Eye (tissue), 1 donor: ENCODE measurements at places on chromosomes 3 and 15.

DNA sequence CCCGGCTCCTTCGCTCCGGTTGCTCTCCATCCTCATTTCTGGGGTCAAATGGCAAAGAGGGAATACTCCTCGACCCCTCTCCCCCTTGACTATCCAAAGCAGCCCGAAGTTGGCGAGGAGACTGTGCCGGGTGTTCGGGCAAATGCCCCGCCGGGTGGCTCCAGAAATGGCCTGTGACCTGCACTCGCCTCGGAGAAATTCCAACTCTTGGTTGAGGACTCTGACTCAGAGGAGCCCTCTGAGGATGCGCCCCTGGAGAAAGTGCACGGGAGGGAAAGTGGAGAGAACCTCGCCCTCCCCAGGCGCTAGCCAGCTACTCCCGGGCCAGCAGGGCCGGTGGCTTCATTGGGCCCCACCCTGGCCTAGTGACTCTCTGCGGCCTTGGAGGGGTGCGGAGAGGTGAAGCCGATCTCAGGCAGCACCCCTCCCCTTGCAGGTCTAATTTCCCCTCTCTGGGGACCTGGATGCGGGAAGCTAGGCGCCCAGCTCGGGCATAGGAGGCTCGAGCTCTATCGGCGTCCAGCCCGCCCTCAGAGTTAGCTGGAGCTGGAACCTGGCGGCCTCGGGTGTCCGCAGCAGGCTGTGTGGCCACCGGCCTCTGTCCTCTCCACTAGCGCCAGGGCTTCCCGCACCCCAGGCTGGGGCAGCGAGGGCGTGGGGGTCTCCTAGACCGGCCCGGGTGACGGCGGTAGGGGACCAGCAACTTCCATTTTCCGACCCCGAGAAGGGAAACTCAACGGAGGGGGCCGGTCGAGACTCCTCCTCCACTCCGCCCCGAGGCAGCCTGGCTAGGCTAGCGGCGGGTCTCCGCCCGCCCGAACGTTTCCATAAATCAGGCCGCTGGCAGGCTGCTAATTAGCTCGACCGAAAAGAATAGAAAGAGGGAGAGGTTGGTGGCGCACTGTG, 29.4 kb downstream of the NR2F2 start:
- DNase-seq, result peak; percentile 82

DNA sequence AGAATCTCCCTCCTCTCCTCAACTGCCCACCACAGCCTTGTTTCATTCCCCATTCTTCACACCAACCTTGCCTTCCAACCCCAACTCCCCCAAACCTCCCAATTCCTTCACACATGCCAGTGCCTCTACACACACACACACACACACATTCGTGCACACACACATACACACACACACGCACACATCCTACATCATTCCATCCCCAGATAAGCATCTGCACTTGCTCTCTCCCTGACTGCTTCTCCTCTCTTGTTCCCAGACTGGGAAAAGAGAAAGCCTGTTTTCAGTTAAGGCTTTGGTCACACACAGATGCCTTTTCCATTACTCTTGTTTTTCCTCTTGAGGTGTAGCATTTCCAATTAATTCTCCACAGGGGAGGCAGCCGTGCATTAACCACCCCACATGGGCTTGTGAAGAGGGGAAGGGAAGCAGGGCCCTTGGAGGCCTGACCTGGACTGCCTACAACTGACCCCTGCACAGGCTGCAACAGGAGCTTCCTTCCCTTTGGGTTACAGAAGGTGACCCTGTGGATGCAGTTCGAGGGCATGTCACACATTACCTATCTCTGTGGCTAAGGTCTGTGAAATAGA, 32.0 kb upstream of the BOC start:
- no peak for DNase-seq

- DNase-seq, result no peak
Observed at GRCh38 chr15:79179108-79179561, 88.6 kb upstream of the RASGRF1 start.

DNA sequence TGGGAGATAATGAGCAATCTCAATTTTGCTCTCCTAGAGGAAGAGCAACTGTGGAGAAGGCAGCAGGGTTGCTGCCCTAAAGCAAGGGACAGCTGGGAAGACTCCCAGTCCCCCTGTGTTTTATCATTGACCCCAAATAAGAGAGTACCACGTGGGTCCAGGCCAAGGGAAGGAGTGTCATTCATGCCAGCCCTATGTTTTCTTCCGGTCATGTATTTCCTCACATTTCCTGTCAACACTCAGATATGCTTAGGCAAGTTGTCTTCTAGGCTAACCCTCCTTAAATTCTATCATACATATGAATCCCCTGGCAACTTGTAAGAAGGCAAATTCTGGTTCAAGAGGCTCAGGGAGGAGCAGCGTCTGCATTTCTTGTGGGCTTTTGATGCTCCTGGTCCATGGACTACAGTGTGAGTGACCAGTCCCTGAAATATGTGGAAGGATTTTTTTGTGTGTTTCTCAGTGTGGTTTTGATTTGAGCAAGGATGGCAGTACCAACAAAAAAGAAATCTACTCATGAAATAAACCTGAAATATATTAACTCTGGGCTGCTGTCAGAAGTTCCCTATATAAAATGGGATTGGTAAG, 31.9 kb upstream of the RPP14 start:
- no peak for DNase-seq

- DNase-seq, result peak; percentile 24
Observed at GRCh38 chr3:158725348-158726011, 6.8 kb downstream of the RARRES1 start.

DNA sequence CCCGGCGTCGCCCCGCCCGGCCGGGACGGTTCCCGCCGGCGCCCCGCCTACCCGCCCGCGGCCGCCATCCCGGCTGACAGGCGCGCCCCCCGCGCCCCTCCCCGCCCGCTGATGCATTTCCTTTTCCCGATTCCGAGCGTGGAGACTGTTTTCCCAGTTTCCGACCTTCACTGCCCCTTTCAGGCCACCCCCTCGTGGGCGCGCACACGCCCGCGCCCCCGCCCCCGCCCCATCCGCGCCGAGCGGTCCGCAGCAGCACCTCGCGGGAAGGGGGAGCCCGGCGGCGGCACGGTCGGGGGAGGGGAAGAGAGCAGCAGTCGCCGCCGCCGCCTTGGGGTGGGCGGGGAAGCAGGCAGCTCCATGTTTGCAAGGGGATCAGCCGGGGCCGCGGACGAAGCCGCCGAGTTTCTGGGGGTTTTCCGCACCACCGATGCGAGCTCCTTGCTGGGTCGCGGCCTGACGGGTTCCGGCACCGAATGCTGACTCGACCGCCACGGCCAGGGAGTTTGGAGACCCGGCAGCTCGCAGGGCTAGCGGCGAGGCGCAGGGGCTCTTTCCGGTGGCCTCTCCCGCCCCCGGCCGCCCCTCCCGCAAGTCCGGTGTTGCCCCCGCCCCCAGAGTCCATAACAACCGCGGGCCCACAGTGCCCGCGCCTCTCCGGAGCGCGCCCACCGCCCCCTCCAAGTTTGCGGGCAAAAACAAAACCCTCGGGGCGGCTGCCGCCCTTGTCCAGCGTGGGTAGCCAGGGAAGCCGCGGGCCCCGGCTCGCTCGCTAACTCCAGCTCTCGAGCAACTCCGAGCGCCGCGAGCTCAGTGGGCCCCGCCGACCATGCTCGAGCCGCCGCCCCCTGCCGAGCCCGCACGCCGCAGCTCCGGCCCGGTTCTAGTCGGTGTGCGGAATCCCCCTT, 3.2 kb upstream of the SIN3A start:
- DNase-seq, result no peak

DNA sequence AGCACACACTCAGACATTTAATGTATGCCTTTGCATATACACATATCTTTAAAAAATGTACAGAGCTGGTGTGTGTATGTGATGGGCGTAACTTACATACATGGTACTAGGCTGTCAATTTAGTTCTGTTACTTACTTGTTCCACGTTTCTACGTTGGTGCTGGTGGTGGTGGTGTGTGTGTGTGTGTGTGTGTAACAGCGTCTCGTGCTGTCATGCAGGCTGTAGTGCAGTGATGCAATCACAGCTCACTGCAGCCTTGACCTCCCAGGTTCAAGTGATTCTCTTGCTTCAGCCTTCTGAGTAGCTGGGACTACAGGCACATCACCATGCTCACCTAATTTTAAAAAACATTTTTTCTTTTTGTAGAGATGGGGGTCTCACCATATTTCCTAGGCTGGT, 64.2 kb downstream of the ISG20 start:
- no peak for DNase-seq

DNA sequence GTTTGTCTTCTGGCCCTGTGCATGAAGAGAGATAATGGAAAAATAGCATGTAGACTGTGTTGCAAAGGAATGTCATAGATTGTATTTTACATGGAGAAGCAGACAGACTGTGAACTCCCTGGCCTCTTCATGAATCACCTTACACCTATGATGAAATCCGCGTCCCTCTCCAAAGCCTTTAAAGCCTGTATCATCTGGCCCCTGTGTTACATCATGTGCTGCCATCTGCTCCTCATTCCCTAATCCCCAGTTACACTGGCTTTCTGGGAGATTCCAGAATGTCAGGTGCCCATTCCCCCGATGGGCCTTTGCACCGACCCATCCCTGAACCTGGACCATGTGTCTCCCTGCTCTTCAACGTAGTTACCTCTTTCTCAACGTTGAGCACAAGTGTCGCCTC, 190.8 kb downstream of the ADAMTSL3 start:
- DNase-seq, result no peak

GRCh38 chr3:97347780-97348179, 416.8 kb upstream of the ARL6 start:
- no peak for DNase-seq

DNA sequence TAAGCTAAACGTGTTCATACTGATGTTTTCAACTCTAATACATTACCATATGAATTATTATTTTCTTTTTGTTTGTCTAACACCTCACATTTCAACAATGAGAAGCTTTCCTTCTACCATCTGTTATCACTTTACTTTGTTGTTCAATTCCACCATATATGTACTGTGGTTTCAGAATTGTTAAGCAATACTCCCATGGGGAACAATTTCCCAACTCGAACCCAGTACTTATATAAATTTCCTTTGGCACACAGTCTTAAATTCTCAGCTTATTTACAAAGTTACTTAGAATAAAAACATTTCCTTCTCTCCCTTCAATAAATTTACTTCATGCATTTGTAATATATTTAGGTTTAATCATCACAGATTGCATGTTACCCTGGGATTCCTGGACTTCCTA, 1764.4 kb downstream of the OTOL1 start:
- DNase-seq, result no peak

- DNase-seq, result peak; percentile 93
Observed at GRCh38 chr3:32384938-32385337, 6.7 kb upstream of the CMTM7 start.

- no peak for DNase-seq
Observed at GRCh38 chr3:87576752-87577151, 300.4 kb upstream of the POU1F1 start.

DNA sequence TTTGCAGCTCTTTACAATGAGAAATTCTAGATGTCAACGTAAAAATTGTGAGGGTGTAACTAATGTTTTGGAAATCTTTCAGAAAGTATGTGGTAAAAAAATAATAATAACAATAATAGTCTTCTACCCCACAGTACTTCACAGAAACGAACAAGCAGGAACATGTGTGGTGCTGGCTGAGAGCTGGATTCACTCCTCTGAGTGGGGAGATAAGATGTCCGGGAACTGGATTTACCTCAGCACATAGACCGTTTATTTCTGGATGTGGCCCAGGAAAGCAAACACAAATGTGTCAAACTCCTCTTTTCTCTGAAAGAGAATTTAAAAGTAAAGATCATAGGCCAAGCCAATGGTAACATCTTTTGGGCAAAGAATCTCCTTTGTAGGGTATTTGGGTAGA, 103.4 kb downstream of the SLC49A4 start:
- DNase-seq, result no peak

- DNase-seq, result no peak
Observed at GRCh38 chr3:126954141-126954842, 28.6 kb upstream of the PLXNA1 start.

DNA sequence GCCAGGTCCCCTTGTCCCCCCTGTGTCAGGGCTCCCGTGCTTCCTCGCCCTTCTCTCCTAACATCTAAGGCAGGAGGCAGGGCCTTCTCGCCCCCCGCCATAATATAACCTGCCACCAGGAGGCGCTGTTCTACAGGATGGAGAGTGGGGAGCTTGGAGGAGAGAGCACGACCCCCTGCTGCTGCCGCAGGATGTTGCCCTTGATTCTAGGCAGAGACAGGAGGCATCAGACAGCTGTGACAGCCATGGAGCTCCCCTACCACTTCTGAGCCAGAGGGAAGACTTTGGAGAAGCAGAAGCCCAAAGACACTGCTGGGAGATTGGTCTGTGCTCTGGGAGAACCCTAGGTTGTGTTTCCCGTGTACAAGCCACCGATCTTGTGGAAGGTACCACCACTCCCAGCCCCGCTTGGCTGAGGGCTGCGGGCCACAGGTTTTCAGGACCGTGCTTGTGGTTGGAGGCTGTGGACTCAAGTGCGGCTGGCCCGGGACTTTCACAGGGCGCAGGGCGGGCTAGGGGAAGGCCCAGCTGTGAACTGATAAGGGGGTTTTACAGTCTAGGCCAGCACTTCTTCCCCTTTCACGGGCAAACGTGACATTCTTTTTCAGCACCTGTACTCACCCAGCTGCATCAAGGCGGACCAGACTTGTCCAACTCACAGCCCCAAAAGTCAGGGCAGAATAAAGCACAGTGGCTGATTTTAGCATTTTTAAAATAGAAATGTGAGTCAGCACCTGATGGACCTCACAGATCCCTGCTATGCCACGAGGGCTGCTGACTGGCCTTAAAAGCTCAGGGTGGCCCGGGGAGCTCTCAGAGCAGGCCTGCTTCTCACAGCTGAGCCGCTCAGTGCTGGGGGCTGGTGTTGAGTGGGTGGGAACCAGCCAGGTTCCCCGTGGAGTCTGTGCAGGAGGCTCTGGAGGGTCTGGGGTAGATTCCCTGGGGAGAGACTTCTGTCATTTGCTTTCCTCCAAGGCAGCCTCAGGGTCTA, 2.6 kb upstream of the TIGIT start:
- DNase-seq, result peak; percentile 61

GRCh38 chr3:156802821-156803606, 23.1 kb upstream of the LEKR1 start:
- no peak for DNase-seq

- no peak for DNase-seq
Observed at GRCh38 chr3:174596447-174596982, 262.6 kb upstream of the NAALADL2 start.

DNA sequence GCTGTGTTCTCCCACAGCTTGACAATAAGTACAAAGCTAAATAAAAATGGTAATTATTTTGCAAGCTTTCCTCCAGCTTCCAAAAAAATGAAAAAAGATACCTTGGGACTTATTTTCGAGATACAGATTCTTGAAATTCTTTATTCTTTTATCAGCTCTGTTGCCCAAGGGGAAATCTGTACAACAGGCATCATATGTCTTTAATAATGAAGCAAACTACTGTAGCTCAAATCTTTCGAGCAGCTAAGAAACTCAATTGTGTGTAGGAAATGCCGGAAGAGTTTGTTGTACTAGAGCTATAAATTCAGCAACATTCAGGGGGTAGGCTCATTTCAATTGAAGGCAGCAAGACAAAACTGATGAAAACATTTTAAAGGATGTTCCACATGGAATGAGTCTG, 297.7 kb downstream of the GBE1 start:
- DNase-seq, result no peak

DNA sequence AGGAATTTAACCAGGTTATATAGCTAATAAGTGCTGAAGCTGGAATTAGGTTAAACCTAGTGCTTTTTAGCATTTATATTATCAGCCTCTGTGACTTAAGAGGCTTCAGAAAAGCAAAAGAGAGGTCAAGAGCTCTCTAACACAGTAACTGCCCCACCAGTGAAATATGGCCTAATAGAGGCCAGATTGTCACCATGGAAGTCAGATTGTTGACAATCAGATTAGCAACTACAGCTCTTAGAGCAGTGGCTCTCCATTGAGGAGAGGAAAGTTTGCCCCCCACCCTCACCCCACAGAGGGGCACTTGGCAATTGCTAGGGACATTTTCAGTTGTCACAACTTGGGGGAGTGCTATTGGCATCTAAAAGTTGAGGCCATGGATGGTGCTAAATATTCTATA, 23.3 kb upstream of the LMOD3 start:
- no peak for DNase-seq

GRCh38 chr3:27081566-27081965, 287.6 kb downstream of the NEK10 start:
- DNase-seq, result no peak
